Stimulated activated CD4-positive, alpha-beta T cell treated with anti-CD3 and anti-CD28 coated beads, Interleukin-12 subunit alpha, Interleukin-12 subunit beta, amount 100 ng/mL, for 24 hours (primary cell): ENCODE measurements at places on chromosomes 11 and 22.
A peak's percentile ranks its signal among the peaks of the same experiment; 100 is the strongest.

DNA sequence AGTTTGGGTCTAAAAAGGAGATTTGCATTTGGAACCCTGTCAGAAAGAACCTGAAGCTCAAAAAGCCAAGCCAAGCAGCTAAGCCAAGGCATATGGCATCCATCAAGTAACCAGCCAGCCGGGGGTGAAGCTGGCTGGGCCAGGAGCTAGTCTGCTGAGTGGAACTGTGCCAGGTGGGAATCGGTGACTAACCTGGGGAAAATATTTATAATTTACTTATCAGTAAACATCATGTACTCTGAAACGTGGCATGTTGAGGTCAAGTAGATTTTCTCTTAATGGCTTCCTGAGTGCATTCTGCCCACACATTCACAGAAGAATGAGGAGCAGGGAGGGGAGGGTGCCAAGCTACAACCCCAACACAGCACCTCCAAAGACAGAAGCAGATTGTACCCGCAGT lies 70.5 kb upstream of the SESN3 start:
- no peak for DNase-seq

- DNase-seq: no peak
These were observed 6.9 kb downstream of the TST start for GRCh38 chr22:37012262-37012904.

GRCh38 chr11:34234086-34234740 lies 123.6 kb downstream of the ABTB2 start:
- DNase-seq: peak; percentile 69

DNA sequence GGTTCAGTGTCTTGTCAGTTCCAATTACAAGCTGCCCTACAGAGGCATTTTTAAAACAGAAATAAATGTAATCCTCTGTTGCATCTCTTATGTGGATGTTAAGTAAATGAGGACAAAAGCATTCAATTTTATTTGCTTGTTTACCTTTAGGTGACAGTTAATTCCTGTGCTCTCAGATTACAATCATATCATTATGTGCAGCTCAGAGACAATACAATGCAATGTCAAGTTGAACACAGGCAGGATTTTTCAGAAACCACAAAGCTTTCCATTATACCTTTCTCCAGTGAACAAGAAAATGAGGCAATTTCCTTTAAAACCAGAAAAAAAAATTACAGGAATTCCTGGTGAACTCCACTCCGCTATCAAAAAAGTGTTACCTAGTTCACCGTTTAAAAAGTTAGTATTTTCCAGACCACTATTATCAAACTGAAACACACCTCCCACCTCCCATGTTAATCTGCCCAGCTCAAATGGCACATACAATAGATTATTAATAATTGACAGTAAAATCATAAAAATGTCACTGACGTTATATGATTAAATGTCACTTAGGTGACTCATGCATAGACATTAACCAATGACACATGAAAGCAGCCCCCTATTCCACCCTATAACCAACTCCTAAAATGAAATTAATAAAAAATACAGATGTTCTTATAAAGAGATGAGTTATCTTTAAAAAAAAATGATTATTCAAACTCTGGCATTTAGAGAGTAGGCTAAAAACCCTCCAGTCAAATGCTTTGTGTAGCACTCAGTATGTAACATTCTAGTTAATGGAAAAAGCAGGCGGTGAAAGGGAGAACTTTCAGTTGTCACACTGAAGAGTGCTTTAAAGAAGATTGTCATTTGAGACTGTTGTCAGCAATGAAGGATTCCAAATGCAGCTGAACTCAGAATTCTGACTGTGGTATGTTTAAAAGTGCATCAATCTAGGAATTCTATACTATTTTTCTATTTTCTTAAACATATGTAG lies 98.6 kb downstream of the MUC15 start:
- DNase-seq: no peak

- DNase-seq: no peak
These were observed 1.3 kb downstream of the ABTB2 start for GRCh38 chr11:34356576-34356912.

- DNase-seq: no peak
These were observed 19.3 kb upstream of the GLYATL1 start for GRCh38 chr11:58919980-58920379.

DNA sequence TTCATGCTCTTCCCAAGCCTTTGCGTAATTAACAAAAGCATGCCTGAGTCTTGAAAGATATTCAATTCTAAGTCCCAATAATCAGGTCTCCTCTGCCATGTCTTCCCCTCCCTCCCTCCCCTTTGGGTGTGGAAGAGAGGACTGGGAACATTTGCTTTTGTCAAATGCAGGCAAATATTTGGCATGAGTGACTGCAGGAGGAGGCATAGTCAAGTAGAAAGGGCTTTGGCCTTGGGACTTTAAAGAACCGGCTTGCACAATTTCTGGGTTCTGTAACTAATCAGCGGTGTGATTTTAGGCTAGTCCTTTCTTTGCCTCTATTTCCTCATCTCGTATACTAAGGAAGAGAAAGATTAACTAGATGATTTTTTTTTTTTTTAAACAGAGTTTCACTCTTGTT lies 59.5 kb downstream of the SCN3B start:
- DNase-seq: no peak

DNA sequence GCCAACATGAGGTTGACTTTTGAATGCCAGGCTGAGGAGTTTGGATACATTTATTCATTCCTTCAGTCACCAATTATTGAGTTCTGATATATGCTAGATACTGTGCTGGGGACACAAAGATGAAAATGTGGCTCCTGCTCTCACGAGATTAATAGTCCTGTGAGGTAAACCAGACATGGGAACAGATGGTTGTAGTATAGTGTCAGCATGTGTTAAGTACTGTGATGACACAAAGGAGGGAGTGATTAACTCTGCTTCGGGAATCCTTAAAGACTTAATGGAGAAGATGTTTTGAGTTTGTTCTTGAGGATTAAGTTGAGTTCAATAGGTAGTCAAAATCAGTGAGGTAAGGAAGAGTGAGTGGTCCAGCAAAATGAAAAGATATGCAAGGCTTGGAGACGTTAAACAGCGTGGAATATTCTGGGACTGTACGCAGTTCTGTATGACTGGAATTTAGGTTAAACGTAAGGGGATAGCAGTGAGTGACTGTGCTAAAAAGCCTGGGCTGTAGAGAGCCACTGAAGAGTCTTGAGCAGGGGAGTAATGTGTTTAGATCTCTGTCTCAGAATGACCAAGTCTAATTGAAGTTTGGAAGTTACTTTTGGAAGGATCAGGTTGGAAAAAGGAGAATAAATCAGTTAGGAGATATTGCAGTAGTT lies 11.8 kb downstream of the RNF121 start:
- DNase-seq: no peak

DNA sequence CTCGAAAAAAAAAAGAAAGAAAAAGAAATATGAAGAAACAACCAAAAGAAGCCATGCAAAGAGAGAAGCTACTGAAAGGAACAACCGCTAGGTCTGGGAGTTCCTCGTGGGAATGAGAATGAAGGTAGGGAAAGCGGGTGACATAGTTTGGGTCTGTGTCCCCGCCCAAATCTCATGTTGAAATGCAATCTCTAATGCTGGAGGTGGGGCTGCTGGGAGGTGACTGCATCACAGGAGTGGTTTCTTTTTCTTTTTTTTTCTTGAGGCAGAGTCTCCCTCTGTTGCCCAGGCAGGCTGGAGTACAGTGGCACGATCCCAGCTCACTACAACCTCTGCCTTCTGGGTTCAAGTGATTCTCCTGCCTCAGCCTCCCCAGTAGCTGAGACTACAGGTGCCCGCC lies 9.7 kb upstream of the TXN2 start:
- DNase-seq: no peak

- no peak for DNase-seq
These were observed 54.9 kb downstream of the SVIP start for GRCh38 chr11:22774716-22775115.

DNA sequence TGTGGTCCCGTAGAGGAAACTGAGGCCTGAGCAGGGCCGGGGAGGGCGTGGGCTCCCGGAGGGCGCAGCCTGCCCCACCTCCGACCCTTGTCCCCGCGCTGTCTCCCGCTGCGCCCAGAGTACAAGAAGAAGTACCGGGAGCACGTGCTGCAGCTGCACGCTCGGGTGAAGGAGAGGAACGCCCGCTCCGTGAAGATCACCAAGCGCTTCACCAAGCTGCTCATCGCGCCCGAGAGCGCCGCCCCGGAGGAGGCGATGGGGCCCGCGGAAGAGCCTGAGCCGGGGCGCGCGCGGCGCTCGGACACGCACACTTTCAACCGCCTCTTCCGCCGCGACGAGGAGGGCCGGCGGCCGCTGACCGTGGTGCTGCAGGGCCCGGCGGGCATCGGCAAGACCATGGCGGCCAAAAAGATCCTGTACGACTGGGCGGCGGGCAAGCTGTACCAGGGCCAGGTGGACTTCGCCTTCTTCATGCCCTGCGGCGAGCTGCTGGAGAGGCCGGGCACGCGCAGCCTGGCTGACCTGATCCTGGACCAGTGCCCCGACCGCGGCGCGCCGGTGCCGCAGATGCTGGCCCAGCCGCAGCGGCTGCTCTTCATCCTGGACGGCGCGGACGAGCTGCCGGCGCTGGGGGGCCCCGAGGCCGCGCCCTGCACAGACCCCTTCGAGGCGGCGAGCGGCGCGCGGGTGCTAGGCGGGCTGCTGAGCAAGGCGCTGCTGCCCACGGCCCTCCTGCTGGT lies 1.9 kb downstream of the NLRP6 start:
- no peak for DNase-seq
